Posterior cingulate gyrus (tissue), 11 donors: ENCODE measurements at places on chromosomes 7 and 10.

DNA sequence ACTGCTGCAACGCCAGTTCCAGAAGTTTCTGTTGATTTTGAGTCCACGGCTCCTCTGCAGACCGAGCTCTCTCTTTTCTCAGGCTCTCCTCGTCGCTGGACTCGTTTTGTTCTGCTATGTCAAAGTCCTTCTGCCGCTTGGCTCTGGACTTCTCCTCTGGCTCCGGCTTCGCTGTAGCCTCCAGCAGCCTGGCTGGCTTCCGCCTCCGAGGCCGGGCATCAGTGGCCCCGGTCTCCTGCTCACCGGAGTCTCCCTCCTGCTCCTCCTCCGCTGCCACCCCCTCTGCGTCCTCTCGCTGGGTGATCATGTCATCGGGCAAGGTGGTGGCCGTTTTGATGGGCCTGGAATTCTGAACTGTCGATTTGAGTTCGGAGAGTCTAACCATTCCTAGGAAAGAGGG lies 225.2 kb downstream of the MLLT10 start:
- DNase-seq, result no peak

DNA sequence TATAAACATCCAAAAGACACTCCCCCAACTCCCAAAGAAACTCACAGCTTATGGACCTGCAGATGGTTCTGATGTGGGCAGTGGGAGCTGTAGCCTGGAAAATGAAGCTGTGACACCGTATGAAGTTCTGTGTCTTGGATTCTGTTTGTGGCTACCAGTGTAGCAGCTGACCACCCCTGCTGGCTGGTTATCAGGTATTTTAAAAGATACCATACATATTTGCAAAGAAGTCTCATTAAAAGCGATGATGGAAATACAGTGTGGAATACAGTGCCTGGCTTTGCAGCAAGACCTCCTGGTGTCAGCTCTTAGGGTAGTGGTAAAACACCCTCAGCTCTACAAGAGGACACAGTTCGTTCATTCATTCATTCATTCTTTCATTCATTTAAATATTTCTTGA lies 194.3 kb upstream of the PRKCQ start:
- DNase-seq, result no peak

DNA sequence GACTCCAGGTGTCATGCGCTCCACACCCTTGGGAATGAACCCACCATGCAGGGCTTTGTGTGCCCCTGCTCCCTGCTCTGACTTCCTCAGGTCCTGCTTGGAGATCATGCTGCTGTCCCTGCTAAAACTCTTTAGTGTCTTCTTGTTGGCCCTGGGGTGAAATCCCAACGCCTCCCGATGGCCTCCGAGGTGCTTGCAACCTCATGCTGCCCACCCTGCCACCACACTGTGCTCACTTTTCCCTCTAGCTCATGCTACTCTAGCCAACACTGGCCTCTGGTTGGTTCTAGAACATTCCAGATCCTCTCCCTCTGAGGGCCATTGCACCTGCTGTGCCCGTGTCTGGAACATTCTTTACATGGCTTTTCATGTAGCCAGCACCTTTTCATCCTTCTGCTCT lies 227.7 kb downstream of the ADAM12 start:
- no peak for DNase-seq

- DNase-seq, result no peak
Measured at GRCh38 chr7:131546583-131547141, 9.8 kb downstream of the PODXL start.

- no peak for DNase-seq
Measured at GRCh38 chr7:36658335-36659171, 65.7 kb downstream of the AOAH start.

DNA sequence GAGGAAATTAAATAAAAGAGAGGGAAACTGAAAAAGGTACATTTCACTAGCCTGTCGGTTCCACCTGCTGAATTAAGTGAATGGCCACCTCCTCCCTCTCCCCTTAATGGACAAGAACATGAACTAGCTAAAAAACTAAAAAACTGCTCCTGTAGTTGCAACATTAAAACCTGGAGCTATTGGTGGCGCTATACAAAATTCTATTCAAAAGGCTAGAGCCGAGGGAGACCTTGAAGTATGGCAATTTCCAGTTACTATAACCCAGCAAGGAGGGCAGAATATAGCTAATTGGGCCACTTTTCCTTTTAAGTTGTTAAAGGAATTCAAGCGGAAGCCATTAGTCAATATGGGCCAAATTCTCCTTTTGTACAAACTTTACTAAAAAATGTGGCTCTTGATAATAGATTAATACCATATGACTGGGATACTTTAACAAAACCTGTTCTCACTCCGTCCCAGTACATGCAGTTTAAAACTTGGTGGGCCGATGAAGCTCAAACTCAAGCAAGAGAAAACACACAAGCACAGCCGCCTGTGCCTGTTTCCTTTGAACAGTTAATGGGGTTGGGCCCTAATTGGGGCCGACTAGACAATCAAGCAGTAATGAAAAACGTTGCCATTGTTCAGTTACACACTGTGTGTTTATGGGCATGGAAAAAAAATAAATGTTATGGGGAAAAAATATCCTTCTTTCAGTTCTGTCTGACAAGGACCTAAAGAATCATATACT lies 6.5 kb upstream of the CHST3 start:
- DNase-seq, result no peak

GRCh38 chr10:104938031-104938430 lies 296.9 kb downstream of the SORCS3 start:
- no peak for DNase-seq

- no peak for DNase-seq
Measured at GRCh38 chr7:98974205-98974604, 95.9 kb downstream of the TRRAP start.

DNA sequence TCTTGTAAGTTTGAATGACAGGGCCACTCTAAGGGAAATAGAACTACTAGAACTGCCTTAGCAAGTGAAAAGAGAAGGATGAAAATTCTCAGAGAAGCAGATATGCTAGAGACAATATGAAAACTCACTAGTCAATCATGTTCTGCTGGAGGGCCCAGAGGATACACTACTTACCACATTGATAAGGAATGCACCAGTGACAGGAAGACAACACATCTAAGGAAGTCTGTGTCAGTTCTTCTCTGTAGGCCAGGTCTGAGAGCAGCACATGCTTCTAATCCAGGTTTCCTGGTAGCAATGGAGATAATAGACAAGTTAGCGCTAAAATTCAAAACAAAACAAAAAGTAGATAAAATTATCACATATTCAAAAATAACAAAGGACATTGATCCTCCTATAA lies 235.2 kb upstream of the AKR1E2 start:
- DNase-seq, result no peak

- no peak for DNase-seq
Measured at GRCh38 chr7:48067475-48067874, 21.6 kb upstream of the UPP1 start.

DNA sequence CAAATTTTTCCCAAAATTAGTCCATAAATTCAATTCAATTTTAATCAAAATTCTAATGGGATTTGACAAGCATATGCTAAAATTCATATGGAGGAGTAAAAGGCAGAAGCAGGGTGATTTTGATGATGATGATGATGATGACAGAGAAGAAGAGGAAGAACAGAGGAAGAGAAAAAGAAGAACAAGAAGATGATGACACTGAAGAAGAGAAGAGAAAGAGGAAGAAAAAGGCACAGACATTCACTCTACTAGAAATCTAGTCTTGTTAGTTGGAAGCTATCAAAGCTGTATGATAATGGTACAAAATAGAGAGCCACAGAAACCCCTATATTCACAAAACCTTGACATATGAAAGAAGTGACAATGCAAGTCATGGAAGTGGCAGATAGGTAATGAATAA lies 157.9 kb downstream of the ELMO1 start:
- no peak for DNase-seq

DNA sequence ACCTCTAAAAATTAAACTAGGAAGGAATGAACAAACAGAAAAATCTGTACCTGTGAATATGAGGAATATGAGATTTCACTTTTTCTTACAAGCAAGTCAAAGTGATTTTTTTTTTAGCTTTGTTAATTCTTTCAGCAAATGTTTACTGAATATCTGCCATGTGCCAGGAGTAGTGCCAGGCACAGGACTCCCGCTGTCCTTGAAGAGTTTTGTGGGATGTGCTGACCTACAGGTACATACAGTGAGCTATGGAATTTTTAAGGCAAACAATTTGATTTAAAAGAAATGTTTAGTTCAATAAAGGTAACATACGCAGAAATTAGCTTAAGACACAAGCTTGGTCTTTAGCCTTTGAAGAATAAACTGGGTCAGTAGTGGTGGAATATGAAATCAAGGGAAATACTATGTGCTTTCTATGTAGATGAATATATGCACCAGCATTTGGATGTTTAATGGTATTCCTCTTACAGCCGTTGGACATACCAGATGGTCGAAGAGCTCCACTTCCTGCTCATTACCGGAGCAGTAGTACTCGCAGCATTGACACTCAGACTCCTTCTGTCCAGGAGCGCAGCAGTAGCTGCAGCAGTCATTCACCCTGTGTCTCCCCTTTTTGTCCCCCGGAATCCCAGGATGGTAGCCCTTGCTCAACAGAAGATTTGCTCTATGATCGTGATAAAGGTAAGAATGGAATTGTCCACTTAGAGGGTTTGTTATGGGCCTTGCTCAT lies 102.0 kb downstream of the GLCCI1 start:
- no peak for DNase-seq

- no peak for DNase-seq
Measured at GRCh38 chr7:69078997-69079769, 519.1 kb upstream of the AUTS2 start.

DNA sequence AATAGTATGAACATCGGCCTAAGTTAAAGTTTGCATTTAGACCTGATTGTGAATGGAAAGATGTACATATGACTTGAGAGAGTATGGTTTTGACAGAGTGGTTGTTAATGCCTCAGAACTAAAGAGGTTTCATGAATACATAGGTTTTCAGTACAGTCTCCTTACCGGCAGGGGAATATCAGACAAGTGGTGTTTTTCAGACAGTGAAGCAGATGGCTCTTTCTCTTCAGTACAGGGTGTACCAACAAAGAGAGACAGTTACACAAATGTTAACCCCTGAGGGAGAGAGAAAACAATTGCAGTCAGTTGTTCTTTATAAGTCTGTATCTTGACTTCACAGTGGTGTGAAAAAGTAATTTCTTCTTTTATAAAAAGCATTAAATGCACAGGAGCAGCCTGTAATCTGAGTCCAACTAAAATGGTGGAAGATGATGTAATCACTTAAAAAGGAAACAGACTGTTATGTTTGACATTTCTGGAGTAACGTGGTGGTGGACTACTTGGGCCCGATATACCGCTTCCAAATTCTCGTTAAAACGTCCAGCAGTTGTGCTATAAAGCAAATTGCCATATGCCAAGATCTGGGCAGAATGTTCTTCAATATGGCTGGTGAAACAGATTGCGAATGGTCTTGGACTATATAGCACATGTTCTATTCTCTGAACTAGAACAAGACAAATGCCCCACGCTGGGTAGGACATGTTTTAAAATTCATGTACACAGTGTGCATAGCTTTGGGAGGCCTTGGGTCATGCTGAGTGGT lies 69.2 kb downstream of the SDK1 start:
- DNase-seq, result no peak

GRCh38 chr7:150847536-150847935 lies 4.8 kb upstream of the AOC1 start:
- DNase-seq, result no peak

- peak; percentile 18 for DNase-seq
Measured at GRCh38 chr10:99234041-99234790, 1.4 kb downstream of the HPSE2 start.

DNA sequence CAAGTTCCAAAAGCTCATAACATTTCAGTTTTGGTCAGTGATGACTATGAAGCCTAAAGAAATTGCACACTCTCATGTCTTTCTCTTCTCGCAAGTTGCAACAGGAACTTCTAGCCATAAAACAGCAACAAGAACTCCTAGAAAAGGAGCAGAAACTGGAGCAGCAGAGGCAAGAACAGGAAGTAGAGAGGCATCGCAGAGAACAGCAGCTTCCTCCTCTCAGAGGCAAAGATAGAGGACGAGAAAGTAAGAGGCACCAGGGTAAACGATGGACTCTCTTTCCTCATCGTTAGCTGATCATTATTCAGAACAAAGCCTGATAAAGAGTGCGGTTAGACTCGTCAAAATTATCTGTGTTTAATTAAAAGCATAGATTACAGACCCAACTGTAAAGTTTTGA lies 94.7 kb downstream of the HDAC9 start:
- DNase-seq, result no peak

DNA sequence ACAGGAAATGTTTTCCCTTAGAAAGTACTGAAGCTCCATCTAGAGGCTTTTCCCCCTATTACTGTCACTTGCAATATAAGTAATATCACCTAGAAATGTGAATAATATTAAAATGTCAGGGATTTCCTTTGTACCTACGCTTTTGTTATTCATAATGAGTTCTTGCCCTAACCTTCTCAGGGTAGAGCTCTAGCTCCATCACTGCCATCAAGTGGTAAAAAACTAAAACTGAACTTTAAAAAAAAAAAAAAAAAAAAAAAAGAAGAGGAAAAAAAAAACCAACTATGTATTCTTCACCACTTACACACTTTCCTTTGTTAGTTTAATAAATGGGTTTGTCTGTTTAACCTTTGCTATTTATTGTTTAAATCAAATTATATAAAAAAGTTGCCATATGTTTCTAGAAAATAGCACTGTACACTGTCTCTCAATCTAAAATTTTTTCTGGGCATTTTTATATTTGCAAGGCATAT lies 49.9 kb downstream of the DNAJC1 start:
- DNase-seq, result no peak

DNA sequence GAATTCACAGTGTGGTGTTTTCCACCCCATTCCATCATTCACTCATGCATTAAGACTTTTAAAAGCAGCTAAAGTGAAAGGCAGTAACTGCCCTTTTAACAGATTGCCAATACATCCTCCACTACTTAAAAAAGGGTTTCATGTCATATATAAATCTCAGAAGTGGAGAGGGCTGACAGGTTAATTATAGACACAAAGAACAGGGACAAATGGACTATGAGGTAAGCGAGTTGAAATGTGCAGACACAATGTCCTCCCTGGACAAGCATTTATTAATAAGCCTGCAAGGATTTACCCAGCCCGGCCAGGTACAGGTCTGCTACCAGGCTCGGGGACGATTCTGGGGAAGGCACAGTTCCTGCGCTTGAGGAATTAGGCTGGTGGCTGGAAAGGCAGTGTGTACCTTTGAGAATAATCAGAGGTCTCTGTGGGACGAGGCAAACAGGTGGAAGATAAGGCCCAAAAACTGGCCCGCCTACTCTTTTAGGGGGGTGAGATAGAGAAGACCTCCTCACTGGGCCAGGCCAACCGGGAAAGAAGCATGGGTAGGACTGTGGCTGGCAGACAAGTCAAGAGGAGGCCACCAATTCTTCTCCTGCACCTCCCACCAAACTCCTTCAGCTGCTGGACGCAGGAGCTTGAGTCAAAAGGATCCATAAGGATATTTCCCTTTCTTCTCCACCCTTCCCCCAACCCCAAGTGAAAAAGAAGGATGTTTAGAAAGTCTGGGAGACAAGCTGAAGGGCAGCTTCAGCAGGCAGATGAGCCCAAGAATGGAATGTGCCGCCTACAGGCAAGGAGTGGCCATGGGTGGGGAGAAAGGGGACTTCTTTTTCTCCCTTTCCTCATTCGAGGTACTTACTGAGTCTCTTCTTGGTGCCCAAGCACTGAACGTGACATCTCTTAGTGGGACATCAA lies 1.5 kb downstream of the PDLIM1 start:
- DNase-seq, result no peak

DNA sequence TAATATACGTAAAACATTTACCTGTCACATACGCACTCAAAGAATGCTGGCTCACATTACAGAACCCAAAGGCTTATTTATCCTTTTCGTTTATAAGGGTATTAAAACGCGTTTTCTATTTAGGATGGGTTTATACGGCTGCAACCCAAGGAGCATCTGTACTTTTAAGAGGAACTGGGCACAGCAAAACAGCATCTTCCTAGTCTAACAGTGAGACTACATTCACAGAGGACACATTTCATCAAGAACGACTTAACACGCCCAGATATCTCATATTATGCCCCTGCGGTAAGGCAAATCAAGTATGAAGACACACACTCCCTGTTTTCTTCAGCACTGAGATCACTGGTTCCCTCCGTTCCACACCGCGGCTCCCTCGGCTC lies 533 bp upstream of the DMTF1 start:
- no peak for DNase-seq
